Caki2 (cell line): ENCODE measurements at places on chromosomes 1 and 21. TPM values are rescaled to one million over a fixed set of nuclear protein-coding genes. Genes with fewer than 3 reads are reported as not detected.

SMIM1 gene
- 29.9 and 66.4 TPM in 2 replicates for total RNA-seq

ELK4 gene
- 6.2 and 16.1 TPM in 2 replicates for total RNA-seq

F13B gene
- total RNA-seq: not detected in 2 replicates

ERVH48-1 gene
- total RNA-seq: not detected in 2 replicates
